Right ventricle myocardium superior (tissue), 1 donor: ENCODE measurements at places on chromosomes 2 and 18. TPM values are rescaled to one million over a fixed set of nuclear protein-coding genes. Genes with fewer than 3 reads are reported as not detected.

The PAIP2B gene
- total RNA-seq: 69.7 TPM

The MPP4 gene
- not detected for total RNA-seq

The RIT2 gene
- total RNA-seq: not detected

The SLC9A4 gene
- total RNA-seq: not detected

The CACNB4 gene
- 0.46 TPM for total RNA-seq

- no peak for DNase-seq
These were observed 12.3 kb upstream of the CIB4 start for GRCh38 chr2:26653207-26654060.

DNA sequence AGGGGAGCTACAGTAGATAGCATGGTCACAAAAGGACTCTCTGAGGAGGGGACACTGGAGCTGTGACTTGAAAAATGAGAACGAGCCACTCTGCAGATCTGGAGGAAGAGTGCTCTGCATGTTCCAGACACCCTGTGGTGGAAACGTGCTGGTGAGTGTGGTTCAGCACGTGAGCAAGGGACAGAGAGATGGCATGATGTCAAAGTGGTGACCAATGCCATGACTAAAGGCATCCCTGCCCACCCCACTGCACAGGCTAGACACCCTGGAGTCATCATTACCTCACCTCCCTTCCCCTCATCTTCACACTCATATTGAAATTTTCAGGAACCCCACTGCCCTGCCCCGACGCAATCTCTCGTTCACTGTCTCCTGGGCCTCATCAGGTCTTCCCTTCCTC lies 56.5 kb downstream of the SLC4A5 start:
- no peak for DNase-seq

DNA sequence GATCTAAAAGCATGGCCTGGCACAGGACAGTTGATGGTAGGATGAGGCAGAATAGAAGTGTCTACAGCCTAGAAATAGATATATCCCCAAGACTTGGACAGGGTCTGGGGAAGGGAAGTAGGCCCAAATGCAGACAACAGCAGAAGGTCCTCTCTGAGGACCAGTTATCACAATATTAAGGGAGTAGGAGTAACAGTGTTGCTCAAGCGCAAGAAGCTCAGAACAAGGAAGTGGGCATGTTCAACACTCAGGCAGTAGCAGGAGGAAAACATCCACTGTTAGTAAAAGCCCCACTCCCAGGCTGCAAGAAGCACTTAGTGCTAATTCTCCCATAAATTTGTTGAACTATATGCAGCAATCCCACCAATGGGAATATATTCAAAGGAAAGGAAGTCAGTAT lies 314.7 kb downstream of the METTL4 start:
- no peak for DNase-seq

DNA sequence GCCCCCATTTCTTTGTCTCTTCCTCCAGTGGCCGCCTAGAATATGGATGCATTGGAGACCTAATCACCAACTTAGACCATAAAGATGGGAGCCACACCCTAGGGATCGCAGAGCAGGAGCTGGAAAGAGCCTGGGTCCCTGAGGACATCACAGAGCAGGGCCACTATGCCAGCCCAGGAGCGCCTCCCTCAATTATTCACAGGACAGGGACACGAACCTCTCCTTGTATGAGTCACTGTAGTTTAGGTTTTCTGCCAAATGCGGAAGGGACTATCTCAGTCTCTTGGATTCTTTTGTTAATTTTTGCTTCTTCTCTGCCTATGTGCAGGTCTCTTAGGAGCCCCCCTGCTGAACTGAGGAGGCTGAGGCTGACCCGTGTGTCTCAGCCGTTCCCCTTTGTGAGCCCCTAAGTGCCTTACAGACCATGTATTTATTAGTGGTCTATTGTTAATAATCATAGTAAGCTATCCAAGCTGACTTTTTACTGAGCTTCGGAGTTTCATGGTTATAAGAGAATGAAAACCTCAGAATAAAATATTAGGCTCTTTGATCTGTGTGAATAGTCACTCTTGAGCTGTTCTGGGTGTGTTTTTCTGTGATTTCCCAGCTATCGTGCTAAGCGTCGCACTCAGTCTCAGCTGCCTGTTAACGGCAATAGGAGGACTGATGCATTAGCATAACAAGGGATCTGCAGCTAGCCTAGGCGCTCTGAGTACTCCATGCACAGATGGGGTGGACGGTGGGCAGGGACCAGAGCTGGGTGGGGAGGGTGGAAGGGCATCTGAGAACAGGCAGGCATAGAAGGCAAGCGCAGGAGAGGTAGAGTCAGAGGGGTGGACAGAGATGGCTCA lies 12.7 kb upstream of the PTPN4 start:
- DNase-seq: no peak

DNA sequence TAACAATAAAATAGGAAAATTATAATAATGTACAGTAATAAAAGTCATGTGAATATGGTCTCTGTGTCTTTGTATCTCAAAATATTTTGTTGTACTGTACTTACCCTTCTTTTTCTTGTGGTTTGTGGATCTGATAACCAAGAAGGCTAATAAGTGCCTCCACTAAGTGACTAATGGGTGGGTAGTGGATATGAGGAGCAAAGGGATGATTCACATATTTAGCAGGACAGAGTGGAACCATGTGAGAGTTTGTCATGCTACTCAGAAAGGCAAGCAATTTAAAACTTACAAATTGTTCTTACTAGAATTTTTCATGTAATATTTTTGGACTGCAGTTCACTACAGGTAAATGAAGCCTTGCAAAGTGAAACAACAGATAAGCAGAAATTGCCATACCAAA lies 1241.2 kb upstream of the CDH2 start:
- no peak for DNase-seq
